NCI-H1436 treated with DMSO at 0.1 percent for 48 hours (cell line): ENCODE measurements at places on chromosomes 5 and 9.

DNA sequence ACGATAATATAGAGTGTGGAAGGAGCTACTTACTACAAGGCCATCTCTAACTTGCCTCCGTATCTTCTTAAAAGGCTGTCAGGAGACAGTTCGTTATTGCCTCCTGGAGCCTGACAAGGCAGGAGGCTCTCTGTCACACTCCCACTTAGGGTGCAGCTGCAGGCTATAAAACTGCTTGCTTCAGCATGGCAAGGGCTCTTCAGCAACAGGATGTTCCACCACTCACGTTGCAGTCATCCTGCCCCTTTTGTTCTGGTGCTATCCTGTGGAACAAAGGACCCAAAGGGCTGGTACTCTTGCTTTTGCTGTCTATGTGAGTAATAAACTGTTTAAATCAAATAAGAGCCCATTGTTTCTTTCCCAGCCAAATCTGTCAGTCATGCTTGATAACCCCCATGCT, 508.9 kb downstream of the NTRK2 start:
- no peak for DNase-seq

DNA sequence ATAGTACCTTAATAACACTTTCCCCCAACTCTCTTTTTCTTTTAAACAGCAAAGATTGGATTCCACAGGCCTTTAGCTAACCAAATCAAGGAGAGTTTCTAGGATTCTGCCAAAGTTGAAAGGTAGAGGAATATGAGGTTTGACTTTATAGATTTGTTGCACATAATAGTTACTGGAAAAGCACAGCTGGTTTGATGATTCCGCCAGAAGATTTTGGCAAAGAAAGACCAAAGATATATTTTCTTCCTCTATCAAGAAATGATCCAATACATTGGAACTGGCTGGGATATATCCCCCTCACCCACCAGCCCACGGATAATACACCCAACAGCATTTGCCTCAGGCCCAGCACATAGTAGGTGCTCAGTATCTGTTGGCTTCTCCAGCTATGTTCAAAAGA, 289.8 kb downstream of the EBF1 start:
- no peak for DNase-seq

DNA sequence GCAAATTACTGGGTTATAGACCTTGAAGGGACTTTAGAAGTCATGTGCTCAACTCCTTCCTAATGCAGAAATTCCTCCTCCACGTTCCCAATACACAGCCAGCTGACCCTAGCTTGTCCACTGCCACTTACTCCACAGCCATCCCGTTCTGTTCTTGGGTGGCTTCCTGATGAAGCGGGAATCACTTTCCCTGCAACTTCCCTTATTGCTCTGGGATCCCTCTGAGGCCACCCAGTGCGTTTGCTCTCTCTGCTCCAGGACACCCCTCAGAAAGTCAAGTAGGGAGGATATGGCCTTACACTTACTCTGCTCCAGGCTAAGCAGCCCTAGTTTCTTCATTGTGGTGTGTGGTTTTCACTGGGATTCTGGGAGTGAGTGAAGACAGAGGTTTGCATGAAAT, 55.5 kb downstream of the GALNT12 start:
- DNase-seq: no peak

GRCh38 chr9:34310215-34310614, 18.9 kb downstream of the KIF24 start:
- peak; percentile 16 for DNase-seq

DNA sequence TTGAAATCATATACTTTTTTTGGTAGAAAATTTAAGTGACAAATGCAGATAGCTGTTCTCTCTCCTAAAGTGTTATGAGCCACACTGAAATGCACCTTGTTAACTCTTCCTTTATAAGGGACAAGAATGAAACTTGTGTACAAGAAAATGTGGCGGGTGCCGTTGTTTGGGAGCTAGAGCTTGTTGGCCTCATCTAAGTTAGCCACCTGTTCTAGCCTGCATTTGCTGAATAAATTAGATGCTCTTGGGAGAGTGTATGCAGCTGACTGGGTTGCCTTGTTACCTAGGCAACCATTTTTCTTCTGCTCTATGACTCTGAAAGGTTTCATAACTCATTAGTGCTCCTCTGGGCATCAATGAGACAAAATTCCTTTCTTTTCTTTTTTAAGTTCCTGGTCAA, 174.3 kb downstream of the TAF11L14 start:
- no peak for DNase-seq

- DNase-seq: no peak
These were observed 49.6 kb upstream of the CPLX2 start for GRCh38 chr5:175821790-175822211.

DNA sequence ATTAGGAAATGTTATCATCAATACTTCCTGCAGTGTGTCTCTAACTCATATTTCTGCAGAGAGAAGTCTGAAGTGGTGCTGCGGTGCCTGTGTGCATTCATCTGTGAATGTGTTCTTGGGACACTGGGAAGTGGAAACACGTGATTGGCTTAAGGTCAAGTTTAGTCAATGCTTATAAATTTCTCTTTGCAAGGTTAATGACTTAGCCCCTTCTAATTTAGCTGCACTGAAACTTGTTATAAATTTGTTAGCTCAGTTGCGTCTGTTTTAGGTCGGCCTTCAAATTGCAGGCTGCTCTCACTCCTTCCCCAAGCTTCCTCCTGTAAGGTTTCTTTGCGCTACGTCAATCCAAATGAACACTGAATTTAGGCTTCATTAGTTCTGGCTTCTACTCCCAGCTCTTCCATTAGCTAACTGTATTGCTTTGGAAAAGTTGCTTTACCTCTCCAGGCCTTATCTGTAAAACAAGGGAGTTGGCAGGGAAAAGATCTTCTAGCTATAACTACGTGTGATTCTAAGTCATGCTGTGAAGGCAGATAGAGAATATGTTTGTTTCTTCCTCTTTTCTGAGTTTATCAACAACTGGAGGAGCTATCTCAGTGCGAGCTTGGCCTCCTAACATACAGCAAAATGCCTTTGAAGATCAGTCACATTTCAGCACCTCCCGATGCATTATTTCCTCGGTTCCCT, 341.8 kb downstream of the NFIB start:
- DNase-seq: no peak

- DNase-seq: no peak
These were observed 167.7 kb downstream of the CCDC192 start for GRCh38 chr5:127870914-127871313.
